ENCODE measurements at places on chromosomes 4 and X.

GRCh38 chrX:140292961-140293360, 211.9 kb downstream of the SOX3 start:
- DNase-seq: no peak

- no peak for DNase-seq
Measured at GRCh38 chr4:2259036-2259540, 2.8 kb downstream of the MXD4 start.

DNA sequence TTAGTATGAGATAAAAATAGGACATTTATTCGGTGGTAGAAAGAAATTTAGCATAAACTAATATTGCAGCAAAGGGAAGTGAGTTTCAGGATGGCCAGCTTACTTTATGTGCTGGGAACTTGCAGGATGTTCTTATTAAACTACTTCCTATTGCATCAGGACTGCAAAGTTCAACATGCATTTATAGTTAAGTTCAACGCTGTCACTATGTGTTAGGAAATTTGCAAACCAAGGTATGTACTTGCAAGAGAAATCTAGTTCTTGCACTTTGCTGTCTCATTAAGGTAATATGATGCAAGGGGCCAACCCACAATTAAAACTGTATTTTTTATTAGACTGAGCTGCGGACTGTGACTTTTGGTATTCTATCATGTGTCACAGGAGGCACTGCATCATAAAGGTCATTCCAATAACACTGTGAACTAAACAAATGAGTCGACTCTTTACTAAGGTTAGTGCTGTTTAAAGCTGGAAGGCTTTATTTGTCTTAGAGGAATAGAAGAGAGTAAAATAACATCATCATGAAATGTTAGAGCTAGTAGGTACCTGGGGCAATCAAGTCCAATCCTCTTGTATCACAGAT, 1525.7 kb upstream of the TENM3 start:
- DNase-seq: no peak

- DNase-seq: no peak
Measured at GRCh38 chr4:75844151-75844662, 58.0 kb downstream of the PPEF2 start.

DNA sequence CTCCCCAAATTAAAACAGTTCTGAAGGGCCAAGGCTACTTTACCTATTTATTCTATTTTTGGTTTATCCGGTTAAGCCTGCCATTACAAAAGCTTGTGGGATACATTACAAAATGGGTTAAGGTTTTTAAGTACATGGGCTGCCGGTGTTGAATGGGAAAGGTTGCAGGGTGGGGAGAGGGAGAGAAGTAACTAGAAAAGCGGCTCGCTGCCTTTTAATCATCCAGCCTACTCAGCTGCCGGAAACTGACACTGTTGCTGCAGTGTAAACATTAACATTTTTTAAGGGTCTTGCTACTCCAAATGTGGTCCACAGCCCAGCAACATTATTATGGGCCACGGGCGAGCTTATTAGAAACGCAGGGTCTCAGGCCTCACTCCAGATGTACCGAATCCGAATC, 1.5 kb upstream of the IL1RAPL1 start:
- peak; percentile 19 for DNase-seq

DNA sequence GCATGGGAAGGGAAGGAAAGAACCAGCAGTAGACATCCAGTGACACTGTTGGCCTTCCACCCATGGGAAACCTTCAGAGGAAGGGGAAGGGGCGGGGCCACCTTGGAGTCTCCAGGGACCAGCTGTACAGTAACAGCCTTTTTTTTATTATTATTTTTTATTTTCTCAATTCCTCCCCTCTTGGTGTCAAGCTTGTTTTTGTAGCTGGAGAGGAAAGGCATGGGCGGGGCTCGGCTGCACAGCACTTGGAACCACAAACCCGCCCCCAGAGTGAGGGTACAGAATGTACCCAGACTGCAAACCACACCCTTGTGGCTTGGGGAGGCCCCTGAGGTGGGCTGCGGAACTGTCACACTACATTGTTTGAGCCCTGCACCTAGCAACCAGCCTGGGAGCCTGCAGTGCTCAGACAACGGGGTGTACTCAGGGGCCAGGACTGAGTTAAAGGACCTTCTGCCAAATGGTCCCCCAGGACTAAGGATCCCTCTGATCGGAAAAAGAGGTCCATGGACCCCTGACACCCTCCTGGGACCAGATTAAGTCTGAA, 45.7 kb downstream of the PRPS1 start:
- peak; percentile 33 for DNase-seq

DNA sequence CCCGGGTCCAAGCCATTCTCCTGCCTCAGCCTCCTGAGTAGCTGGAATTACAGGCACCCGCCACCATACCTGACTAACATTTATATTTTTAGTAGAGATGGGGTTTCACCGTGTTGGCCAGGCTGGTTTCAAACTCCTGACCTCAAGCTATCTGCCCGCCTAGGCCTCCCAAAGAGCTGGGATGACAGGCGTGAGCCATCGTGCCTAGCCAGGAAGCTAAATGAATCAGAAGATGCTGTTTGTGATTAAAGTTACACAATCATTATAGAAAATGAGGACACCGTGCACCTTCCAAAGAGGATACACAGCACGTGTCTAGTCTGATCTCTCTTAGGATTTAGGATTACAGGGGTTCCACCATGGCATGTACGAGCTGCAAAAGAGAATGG, 99.6 kb downstream of the DHRSX start:
- no peak for DNase-seq

DNA sequence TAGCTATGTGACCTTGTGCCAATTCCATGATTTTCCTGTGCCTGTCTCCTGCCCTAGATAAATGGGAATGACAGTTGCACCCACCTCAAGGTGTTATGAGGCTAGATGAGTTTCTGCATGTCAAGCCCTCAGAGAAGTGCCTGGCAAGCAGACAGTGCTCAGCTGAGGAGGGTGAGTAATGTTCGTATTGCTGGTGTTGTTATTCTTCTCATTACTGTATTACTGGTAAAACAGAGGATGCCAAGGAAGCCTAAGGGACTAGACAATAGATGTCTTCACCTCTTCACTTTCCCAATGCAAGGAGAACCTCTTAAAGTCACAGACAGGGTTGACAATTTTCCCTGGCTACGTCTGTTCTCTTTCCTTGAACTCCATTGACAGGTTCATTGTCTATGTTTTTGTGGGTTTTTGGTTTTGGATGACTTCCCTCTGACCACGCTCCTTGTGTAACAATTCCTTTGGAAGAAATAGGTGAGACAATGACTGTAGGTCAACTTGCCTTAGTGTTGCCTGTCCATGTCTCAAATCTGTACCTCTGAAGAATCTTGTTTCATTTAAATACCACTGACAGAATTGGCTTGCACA, 19.2 kb downstream of the ETDC start:
- no peak for DNase-seq

GRCh38 chr4:2761035-2761923, 5.1 kb upstream of the TNIP2 start:
- DNase-seq: no peak

- DNase-seq: no peak
Measured at GRCh38 chrX:44946771-44947170, 73.8 kb downstream of the KDM6A start.

GRCh38 chrX:134760650-134761049, 102.4 kb upstream of the PLAC1 start:
- no peak for DNase-seq

- DNase-seq: no peak
Measured at GRCh38 chr4:177118596-177118995, 191.1 kb upstream of the NEIL3 start.

DNA sequence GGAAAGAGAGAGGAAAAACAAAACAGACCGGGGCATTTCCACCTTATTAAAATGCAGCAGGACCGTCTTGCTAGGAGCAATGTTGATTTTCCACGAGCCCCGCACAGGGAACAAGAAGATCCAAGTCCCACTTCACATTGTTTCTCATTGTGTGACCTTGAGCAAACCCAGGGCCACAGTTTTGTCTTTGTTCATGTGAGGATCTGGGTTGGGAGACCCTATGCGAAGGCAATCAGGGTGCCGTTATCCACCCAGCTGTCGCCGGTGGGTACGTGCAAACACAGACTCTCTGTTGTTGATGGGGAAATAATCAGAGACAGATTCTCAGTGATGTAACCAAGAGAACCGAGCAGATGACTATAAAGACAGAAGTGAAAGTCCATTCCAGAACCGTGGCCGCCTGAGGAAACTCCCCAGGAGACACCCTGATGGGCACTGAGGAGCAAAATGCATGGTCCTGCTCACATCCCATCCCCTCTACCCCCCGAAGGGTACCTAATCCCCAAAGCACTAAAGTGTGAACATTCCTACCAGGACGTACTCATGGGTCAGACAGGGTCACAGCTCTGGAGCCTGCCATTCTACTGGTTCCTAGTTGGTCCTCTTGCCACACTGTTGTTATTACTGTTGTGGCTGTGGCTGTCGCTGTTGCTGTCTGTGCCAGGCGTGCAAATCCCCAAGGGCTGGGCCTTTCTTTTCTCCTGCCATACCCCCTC, 102.7 kb upstream of the RBPJ start:
- DNase-seq: no peak

- no peak for DNase-seq
Measured at GRCh38 chr4:81502564-81502963, 30.9 kb upstream of the RASGEF1B start.

- no peak for DNase-seq
Measured at GRCh38 chr4:14903321-14903720, 99.0 kb upstream of the CPEB2 start.

GRCh38 chr4:153333874-153334273, 10.6 kb upstream of the MND1 start:
- DNase-seq: no peak

DNA sequence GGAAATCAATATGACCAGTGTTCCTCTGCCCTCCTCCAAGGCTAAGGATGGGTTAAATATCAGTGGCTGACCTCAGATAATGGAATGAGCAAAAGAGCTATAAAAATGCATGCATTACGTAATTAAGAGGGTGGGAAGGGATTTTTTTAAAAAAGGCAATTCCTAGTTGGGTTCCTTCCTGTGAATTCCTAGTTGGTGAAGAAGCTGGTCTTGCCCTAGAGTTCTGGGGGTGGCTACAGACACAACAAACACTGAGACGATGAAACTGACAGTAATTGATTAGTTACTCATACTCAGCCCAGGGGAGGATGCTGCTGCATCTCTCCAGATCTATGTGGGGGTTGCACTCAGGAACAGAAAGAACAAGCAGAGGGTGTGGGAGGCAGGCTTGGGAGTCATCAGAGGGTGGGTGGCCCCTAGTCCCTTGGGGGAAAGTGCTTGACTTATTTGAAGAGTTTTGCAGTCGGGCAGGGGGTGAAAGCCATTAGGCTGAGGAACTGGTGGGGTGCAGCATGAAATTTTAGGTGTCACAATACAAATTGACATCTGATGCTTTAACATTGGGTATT, 662.0 kb upstream of the FRG1 start:
- DNase-seq: no peak

- DNase-seq: no peak
Measured at GRCh38 chr4:152944666-152945320, 8.7 kb downstream of the FHDC1 start.

DNA sequence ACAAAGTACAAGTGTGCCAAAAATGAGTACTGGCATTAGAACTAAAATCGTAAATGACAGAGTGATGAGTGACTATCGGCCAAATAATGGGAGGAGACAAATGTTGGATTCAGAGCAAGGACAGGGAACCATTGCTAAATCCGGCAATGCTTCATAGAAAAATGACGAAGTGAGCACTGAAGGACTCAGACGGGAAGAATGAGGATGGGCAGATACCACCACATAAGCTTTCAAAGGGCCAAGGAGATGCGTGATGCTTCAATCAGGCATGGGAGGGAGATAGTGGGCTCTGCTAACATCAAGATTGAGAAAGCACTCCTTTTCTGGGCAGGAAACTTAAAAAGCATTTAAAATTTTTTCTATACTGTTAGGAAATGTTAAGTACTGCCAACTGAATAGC, 21.6 kb downstream of the RBBP7 start:
- no peak for DNase-seq

DNA sequence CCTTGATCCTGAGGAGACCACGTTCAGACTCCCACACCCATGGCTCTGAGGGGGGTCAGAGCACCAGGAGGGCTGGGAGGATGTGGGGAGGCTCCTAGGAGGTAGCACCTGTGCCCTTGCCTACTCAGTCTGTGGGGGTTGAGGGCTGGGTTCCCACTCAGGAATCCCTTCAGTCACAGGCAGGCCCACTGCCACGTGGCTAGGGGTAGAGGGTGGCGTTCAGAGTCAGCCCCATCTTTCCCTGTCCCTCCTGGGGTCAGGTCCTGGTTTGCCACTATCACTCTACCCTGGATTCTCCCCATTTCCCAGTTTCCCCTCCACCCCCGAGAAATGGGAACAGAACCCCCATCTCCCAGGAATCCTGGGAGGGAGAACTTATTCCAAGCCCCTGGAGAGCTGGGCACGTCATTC, 111.3 kb downstream of the PSAPL1 start:
- no peak for DNase-seq

DNA sequence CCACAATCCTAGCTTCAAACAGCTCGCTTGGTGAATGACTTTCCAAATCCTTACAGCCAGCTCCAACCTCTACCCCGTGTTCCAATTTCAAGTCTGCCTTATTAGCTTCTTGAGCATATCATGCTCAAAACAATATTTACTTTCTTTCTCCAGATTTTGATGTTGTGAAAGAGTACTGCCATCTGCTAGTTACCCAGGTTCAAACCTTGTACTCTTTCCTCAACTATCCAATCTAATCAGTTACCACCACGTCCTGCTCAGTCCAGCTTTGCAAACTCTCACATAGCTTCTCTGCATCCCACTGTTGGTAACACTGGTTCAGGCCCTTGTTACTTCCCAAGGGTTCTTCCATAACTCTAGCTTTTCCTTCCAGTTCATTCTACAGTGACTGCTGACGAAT, 179.1 kb downstream of the NR3C2 start:
- DNase-seq: no peak

GRCh38 chr4:110306303-110306702, 107.9 kb upstream of the ELOVL6 start:
- DNase-seq: no peak

GRCh38 chr4:114399105-114399504, 199.5 kb upstream of the UGT8 start:
- peak; percentile 43 for DNase-seq

DNA sequence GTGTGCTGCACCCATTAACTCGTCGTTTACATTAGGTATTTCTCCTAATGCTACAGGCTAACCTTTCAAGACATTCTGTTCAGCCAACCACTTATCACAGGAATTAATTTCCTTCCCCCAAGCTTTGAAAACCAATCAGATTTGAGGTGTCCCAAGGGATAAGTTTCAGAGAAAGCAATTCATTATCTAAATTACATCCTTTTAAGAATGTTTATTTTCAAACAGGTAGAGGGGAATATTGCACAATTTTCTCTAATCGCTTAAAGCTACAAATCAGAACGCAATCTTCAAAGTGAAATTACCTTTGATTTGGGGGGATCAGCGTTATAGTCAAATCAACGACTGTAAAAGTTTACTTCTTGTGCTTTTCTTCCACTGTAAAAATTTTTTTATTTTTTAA, 1.6 kb downstream of the CLOCK start:
- DNase-seq: peak; percentile 31

Data from neural progenitor cell (in vitro differentiated cells).